Bladder microvascular endothelial cell (primary cell): ENCODE measurements at places on chromosomes 6 and 20. TPM values are rescaled to one million over a fixed set of nuclear protein-coding genes. Genes with fewer than 3 reads are reported as not detected.

PNLDC1 gene
- total RNA-seq, result 1.3 TPM in 1 of 2 replicates, not detected in the other

BPIFB1 gene
- total RNA-seq, result not detected in 2 replicates

LTA gene
- total RNA-seq, result not detected in 2 replicates

COL9A3 gene
- total RNA-seq, result 0.32 and 0.69 TPM in 2 replicates

CASP8AP2 gene
- 8.4 and 20.3 TPM in 2 replicates for total RNA-seq

TRIM31 gene
- total RNA-seq, result not detected in 2 replicates

OVOL2 gene
- not detected in 2 replicates for total RNA-seq

IP6K3 gene
- total RNA-seq, result not detected in 2 replicates

NRSN1 gene
- total RNA-seq, result not detected in 2 replicates

GJA10 gene
- not detected in 2 replicates for total RNA-seq

AGPAT4 gene
- 8.3 and 14.5 TPM in 2 replicates for total RNA-seq

SLC35F1 gene
- under 0.01 TPM in 1 of 2 replicates, not detected in the other for total RNA-seq

C6orf58 gene
- under 0.01 and 0.50 TPM in 2 replicates for total RNA-seq
